ENCODE measurements at places on chromosomes 13 and 19.

DNA sequence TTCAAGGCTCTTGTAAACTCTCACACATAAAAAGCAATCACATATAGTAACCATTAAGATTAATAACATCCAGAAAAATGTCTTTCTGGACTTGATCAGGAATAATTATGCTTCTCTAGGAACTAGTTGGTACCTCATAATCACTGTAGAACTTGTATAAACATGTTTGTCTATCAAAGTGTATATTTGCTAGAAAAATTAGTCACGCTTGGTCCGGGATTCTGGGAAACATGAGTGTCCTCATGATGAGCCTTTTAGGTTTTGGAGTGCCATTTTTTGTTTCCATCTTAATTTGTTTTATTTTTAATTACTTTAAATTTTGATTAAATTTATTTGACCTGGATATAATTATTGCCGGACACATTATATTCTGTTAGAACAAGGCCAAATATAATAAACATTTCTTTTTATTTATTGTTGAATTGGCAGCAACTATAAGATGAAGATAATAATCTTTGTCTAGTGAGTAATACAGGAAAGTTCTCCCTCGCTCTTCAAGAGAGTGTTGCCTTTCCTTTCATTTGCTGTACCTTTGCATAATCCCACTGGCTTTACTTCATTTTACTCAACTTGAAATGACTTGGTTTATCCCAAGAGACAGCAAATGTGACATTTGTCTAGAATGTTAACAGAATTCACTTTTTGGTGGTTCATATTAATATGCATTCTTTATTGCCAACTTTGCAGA lies 207.0 kb downstream of the NALCN start:
- no peak for DNase-seq

DNA sequence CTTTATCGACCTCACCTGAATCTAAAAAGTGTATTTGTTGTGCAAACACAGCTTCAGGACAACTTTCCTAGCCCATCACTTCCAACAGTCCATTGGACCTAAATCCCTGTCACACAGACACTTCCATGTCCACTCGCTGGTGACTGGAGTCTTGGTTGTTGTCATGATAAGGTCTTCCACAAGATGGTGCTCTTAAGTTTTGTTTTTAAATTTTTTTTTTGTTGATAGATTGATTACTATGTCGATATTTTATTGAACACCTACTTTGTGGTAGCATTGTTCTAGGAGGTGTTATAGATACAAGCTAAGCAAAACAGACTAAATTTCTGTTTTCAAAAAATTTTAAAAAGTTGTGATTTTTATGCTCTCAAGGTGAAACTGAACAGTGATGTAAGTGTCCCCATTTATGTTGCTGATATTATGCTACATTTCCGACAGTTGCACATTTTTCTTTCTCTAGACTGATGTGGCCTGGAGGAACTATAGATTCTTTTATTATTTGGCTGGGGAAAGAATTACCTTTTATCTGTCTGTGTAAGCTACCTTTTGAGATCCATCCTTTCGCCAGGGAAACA lies 8.1 kb upstream of the ERICH6B start:
- DNase-seq, result no peak

DNA sequence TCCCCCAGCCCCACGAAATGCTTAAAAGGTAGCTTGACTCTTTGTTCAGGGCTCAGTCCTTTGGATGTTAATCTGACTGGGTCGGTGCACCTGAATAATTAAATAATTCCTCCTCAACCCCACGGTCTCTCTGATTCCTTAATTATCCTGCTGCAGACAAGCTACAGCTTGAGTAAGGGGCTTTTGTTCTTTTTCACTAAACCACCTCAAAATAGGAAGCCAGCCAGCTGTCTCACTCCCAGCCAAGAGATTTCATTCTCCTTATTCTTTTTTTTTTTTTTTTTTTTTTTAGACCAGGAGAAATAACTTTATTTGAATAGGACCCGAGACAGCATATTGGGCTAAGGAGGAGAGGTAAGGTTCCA lies 7.9 kb upstream of the FCGBP start:
- DNase-seq, result no peak

DNA sequence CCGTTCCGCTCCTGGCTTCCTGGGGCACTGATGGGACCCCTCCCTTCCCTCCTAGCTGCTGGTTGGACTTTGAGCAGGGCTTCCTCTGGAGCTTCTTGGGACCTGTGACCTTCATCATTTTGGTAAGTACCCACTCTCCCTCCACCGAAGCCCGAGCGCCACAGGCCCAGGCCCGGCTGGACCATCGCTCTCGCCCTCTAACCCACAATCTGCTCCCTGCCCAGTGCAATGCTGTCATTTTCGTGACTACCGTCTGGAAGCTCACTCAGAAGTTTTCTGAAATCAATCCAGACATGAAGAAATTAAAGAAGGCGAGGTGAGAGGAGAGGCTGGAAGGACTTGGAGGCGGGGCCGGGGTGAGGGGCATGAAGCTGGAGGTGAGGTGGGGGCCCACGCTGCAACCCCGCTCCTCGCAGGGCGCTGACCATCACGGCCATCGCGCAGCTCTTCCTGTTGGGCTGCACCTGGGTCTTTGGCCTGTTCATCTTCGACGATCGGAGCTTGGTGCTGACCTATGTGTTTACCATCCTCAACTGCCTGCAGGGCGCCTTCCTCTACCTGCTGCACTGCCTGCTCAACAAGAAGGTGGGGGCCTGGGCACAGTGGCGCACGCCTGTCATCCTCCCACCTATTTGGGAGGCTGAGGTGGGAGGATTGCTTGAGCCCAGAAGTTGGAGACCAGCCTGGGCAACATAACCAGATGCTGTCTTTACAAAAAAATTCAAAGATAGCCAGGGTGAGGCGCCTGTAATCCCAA lies 12.3 kb downstream of the DDX39A start:
- DNase-seq, result no peak

DNA sequence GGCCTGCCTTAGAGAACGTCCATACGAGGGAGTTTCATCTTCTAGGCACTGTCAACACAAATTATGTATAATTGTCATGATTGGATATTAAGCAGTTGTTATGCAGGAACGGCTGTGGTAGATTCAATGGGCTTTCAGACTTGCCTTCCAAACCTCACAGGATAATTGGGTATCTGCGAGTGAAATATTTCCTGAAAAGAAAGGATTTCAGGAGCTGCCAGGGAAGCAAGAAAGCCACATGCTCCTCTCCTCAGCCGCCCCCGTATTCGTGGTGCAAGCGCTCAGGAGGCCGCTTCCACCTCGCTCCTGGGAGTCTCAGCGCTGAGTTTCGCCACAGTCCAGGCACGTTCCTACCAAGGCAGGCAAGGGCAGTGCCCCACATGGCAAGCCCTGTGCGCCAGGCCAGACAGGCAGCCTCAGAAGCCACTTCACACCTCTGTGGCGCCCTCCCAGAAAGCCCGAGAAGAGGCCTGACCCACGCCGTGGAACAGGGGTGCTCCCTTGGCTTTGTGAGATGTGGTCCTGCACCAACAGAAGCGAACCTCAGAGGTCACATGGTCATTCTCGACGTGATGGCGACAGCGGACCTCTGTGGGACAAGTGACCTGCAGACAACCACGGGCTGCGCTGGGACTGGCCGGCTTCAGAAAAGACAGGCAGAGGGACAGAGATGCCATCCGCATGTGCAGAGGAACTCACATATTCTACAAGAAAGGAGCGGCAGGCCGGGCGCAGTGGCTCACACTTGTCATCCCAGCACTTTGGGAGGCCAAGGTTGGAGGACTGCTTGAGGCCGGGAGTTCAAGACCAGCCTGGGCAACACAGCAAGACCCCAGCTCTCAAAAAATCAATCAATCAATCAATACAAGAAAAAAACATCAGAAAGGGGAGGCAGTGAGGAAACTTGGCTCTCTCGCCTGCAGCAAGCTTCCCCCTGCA lies 41.4 kb downstream of the CEBPG start:
- DNase-seq, result no peak

- DNase-seq, result no peak
These were observed 40.5 kb upstream of the EBPL start for GRCh38 chr13:49731766-49732165.

DNA sequence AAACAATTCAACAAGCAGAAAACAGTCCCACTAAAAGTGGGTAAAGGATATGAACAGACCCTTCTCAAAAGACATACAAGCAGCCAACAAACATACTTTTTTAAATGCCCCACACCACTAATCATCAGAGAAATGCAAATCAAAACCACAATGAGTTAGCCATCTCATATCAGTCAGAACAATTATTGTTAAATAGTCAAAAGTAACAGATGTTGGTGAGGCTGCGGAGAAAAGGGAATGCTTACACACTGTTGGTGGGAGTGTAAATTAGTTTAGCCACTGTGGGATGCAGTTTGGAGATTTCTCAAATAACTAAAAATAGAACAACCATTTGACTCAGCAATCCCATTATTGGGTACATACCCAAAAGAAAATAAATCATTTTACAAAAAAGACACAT lies 8.7 kb downstream of the ZNF529 start:
- DNase-seq, result no peak

DNA sequence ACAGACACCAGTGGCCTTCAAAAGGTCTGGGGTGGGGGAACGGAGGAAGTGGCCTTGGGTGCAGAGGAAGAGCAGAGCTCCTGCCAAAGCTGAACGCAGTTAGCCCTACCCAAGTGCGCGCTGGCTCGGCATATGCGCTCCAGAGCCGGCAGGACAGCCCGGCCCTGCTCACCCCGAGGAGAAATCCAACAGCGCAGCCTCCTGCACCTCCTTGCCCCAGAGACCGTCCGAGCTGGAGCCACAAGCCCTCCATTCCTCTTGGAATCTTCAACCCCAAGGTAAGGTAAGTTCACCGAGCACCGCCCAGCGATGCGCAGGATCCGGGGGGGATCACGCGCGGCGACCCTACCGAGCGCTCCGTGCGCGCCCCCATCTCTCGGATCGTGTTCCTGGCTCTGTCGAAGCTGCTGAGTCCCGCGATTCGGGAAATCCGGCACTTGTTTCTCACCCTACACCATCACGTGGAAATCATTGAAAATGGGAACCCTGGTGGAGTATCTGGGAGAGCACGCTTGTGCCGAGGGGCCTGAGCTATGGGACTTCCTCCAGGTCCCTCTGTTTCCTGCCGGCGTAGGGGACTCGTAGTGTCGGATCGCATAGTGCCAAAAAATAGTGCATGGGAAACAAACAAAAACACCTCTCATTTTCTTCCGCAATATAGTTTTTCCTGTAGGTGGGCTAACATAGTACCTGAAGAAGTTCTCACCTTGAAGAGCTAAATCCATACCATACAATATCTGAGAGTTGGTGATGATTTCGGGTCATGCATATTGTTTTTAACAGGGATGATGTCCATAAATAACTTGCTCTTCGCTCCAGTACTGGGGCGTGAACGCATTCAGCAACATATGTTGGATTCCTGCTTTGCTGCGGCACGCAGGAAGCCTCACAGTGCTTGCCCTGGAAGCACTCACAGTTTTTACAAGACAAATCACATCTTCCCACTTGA lies 9.3 kb downstream of the PDX1 start:
- DNase-seq, result no peak

GRCh38 chr13:40316301-40316700 lies 350.1 kb downstream of the FOXO1 start:
- DNase-seq, result no peak

DNA sequence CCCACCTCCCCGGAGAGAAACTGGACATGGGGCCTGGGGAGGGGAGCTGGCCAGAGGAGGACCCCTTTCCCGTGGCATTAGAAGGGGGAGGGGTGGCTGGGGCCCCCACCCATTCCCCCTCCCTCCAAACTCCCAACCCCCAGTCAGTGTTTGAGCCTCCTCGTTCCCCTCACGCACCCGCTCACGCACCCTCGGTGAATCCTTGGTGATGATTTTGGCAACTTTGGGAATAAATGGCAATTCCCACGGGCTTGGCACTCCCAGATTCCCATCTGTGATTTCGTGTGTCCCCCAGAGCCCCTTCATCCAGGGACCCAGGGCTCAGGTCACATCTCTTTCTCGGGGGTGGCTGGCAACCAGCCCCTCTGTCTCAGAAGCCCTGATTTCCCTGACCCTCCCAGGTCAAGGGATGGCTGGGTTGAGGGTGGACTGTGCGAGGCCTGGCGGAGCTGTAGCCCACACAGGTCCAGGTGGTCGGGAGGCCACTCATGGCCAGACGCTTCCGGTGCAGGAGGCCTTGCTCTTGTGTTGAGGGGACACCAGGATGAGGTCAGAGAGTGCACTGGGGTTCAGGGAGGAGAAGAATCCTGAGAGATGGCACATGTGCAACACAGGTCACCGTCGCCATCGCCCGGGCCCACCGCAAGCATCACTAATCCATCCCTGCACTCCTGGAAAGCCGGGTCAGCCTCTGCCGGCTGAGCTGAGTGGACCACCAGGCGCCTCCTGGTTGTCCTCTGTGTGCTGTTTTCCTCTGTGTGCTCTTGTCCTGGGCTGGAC lies 20.7 kb downstream of the EPN1 start:
- no peak for DNase-seq

GRCh38 chr13:52371736-52372247 lies 34.2 kb downstream of the THSD1 start:
- DNase-seq, result no peak

DNA sequence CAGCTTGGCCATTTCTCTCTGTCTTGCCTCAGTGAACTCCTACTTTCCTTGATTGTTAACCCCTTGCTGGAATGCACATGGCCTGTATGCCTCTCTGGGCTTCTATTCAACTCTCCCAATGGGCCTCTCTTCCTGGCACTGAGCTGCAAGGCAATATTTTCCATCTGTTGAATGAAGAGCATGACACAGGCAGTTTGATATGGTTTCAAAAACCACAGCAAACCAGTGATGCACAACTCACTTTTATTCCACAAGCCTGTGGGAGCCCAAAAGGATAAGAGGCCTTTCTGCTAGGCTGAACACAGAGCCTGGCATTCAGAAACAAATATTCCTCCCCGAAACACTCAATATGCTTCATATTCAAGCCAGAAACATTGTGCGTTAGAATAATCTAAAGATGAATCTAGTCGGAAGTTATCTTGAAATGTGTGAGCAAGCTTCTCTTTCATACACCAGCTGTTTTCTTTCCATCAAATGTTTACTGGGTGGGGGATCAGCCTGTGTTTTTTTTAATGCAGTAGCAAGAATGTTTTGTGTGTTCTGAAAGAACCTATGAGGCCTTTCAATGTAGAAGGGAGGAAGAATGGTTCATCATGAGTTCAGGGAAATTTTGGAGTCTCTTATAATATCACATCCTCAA lies 443.1 kb upstream of the SPRY2 start:
- DNase-seq, result no peak

GRCh38 chr19:43395561-43395960 lies 19.1 kb upstream of the TEX101 start:
- no peak for DNase-seq

DNA sequence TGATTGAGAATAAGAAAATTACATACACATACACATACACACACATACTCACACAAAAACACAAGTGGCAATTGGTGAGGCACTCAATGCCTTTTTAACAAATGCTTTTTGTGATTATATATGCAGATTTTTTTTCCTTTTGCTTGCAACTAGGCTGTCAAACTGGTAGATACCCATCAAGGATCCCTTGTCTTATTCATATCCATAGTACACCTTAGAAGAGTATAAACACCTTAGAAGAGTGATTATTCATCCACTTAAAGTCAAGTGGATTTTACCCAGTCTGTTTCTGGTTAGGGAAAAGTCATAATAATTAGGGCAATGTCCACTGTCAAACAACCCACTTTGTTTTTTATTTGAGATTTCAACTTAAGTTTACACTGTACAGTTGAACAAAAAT lies 1773.4 kb upstream of the MIR17HG start:
- no peak for DNase-seq

- no peak for DNase-seq
These were observed 21.3 kb downstream of the ARHGEF1 start for GRCh38 chr19:41904118-41904870.

- no peak for DNase-seq
These were observed 61.8 kb upstream of the TEX29 start for GRCh38 chr13:111258637-111259036.

Data from stimulated activated CD4-positive, alpha-beta T cell treated with anti-CD3 and anti-CD28 coated beads, Interleukin-1b, Interleukin-23, amount 100 ng/mL, for 1 hour (primary cell).